ENCODE measurements at places on chromosomes 5 and 9.
A peak's percentile ranks its signal among the peaks of the same experiment; 100 is the strongest.

DNA sequence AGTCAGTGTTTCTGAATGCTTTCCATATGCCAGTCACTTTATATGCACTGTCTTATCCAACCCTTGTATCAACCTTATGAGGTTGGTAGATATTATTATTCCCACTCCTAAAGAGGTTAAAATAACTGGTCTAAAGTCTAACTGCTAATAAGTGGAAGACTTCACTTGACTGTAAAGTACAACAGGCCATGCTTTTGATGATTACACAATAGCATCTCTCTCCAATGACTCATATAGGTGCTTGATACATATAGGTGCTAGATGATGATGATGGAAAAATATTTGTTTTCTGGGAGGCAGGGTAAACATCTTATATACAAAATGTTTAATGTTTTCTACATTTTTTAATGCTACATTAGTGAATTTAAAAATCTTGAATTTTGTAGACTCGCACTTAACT lies 75.9 kb upstream of the NR3C1 start:
- DNase-seq: no peak

- no peak for DNase-seq
Observed at GRCh38 chr9:114288193-114289091, 34.5 kb upstream of the ORM1 start.

DNA sequence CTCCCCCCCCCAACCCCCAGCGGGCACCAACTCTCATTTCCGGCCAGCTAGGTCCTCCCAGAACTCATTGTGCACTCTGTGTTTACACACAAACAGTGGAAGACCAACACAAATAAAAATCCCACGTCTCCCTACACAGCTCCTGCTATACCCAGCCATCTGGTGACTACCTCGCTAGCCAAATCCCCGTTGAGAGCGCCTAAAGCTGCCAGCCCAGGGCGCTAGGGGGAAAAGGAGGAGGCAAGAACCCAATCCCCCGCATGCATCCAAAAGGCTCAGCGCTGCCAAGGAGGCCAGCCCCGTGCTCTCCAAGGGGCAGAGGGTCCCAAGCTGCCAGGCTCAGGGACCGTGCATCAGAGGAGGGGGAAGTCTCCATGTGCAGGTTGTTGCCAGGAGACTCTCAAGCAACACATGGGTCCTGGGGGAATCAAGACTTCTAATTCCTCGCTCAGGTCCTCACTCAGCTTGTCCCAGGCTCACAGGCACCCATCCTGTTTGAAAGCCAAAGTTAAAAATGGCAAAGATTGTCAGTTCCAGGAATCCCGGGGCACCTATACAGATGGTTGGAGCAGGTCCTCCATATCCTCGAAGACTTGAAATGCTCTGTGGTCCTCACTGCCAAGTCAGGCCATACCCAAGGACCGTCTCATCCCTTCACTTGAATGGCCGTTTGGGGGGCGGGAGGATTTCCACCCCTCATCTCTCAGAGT lies 2.7 kb downstream of the ASTN2 start:
- no peak for DNase-seq

DNA sequence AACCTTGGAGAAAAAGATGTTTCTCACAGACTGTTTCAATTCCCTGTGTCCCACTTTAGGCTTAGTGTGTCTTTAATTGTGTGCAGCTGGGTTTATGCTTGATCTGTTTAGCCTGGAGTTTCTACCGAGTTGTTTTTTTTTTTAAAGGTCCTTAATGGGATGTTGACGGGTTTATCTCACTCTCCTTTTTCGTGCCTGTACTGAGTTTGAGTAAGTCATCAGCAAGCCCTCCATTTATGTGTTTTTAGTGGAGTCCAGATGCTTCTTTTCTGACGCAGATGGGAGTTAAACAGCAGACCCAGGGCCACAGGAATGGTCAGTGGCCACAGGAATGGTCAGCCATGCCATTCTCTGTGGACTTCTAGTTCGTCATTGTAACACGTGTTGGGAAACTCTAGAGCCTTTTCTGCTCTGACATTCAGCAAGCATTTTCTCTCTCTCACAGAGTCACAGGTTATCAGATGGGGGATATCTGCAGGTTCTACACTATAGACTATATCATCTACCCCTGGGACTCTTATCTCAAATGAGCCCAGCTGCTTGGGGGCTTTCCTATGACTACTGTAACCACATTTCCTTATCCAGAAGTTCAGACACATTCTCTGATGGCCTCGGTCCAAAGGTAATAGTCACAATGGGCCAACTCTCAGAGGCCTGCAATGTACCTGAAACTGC lies 190.5 kb downstream of the TTLL11 start:
- no peak for DNase-seq

GRCh38 chr5:132474131-132474723 lies 16.3 kb downstream of the IRF1 start:
- no peak for DNase-seq

- no peak for DNase-seq
Observed at GRCh38 chr9:34980181-34980761, 9.3 kb upstream of the DNAJB5 start.

GRCh38 chr5:89597878-89598277 lies 714.9 kb upstream of the MEF2C start:
- DNase-seq: no peak

DNA sequence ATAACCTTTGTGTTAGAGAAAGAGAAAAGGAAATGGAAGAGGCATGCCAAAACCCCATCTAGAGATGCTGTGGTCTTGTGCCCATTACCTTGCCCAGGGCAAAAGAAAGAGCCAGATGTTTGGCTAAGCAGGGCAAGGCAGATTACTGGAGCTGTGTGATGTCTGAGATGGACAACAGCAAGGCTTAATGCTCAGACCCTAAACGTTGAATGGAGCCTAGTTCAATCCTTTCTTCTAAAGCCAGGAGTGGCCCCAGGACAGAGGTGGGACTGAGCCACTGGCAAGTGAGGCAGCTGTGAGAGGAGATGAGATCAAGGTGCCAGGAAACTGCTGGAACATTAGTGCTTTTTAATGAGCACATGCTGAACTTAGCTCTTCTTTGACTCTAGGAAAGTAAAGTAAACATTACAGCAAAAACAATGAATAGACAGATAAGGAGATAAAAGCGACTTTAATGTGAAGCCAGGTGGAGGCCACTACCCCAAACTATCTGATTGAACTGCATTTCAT lies 143.0 kb upstream of the EGFLAM start:
- no peak for DNase-seq

DNA sequence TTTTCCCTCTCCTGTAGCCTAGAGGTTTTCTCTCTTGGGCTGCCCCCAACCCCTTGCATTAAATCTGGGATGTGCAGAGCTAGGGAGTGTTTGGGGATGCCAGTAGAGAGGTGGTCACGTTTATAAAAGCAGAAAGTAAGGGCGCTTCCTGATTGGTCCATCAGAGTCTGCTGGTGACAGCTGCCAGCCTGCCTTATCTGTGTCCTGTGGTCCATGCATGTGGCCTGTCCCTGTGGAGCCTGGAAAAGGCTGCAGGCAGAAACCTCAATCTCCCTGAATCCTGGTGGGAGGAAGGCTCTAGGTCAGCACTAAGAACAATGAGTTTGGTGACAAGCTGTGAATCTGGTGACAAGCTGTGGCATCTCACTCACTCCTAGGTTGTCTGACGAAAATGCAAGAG lies 42.2 kb downstream of the ARHGEF37 start:
- DNase-seq: no peak

DNA sequence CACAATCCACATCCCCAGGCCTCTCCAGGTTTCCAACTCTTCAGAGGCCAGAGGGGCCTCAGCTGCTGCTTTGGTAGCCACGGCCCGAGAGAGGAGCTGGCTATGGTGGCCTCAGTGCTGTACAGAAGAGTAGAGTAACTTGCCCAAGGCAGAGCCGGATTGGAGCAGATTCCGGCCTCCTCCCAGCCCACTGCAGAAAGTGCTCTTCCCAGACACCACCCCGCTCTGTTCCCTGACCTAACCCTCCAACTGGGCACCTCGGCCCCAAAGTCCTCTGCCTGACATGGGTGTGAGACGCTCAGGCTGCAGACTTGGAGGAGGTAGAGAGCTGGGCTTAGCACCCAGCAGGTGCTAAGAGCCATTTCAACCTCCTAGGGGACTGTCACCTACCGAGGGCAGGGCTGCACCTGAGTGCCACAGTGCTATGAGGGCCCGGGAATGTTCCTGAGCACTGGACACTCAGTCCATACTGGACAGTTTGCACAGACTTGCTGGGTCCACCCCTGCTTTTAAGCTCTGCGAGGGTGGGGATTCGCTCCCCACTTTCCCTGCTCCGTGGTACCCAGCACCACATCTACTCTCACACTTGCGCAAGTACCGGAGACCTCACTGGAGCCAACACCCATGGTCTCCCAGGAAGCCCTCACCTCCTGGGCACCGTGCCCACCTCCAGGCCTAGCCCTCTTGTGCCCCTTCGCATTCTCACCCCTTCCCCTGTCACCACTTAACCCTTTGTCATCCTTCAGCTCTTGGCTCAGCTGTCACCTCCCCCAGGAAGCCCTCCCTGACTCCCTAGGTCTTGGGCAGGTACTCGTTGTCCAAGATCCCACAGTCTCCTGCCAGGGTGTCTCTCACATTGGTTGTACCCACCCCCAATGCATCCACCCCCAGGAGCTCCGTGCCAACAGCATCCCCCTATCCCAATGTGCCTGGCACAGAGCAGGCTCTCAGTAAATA lies 49.8 kb downstream of the DBH start:
- DNase-seq: no peak

DNA sequence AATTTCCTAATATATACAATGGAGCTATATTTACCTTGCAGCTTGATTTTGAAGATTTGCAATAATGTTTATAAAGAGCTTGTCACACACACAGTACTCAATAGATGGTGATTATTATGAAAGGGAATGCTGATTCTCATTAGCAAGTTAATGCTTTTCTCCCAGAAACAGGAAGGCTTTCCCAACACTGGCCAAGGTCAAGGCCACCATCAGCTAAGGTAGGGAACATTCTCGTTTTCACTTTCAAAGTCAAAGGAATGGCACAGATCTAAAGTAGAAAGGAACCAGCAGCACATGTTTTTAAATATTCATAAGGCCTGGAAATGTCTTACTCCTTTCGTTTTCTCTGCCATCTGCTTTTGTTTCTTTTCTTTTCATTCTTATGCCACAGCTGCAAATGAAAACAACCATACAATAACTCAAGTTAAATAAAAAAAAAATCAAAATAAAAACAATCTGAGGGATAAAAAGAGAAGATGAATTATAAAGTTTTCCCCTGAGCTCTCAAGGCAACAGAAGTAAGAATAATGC lies 266.8 kb downstream of the CRB2 start:
- DNase-seq: no peak

- DNase-seq: no peak
Observed at GRCh38 chr5:174690271-174690670, 34.1 kb upstream of the MSX2 start.

GRCh38 chr5:148267962-148268361 lies 632 bp upstream of the SPINK13 start:
- no peak for DNase-seq

GRCh38 chr5:29720954-29721353 lies 1472.5 kb upstream of the CDH6 start:
- no peak for DNase-seq

- DNase-seq: no peak
Observed at GRCh38 chr9:134737842-134738580, 96.4 kb downstream of the COL5A1 start.

DNA sequence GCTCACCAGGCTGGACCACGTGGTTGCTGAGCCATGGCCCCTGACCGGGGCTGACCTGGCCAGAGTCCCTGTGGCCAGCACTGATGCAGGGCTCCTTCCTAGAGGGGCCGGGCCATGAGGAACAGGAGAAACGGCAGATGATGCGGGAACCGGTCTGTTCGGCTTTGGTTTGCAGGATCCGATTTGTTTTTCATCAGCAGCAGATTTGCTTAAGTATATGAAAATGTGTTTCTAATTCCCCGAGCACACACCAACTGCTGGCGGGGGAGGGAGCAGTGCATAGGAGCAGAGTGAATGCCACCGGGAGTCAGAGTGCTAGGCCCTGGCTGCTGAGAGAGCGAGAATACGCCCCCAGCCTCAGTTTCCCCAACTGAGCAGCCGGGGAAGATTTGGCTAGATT lies 13.6 kb downstream of the NTNG2 start:
- no peak for DNase-seq

DNA sequence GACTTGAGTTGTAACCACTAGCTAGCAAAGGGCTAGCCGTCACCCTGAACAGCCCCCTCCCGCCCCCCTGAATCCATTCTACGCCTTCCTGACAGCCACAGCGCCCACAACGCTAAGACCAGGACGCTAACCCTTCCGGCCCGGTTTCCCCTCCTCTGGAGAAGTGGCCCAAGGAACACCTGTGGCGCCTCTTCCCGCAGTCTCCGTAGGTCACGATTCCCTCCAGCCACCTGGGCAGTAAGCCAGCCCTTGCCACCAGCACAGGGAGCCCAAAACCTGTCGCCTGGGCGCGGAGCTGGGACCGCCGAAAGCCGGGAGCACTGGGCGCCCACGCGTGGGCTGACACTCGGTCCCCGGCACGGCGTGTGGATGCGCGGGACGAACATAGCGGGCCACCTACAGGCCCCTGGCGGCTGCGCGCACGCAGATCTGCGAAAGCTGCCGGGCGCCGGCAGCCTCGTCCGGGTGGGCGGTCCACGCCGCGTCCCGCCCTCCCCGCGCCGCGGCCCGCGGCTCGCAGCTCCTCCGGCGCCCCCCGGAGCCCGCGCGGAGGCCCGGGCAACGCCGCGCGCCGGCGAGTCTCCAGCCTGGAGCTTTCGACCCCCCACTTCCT lies 596 bp downstream of the IRF1 start:
- no peak for DNase-seq

DNA sequence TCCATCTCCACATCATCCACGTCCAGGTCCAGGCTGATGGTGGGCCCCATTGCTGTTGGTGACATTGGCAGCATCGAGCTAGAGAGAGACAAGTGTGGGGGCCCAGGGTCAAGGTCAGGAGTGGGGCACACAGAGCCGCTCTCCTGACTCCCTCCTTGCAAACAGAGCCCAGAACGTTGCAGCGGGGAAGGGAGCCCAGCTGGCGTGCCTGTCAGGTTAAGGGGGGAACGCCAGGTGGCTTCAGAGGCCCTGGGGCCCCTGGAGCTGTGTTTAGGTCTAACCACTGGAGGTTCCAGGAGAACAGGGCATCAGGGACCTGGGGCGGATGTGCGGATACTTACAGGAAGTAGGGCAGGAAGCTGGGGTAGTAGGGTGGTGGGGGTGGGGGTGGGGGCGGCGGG lies 7.5 kb downstream of the RNF44 start:
- DNase-seq: no peak

GRCh38 chr5:52132053-52132452 lies 655.7 kb upstream of the ITGA1 start:
- no peak for DNase-seq

GRCh38 chr9:109001275-109001676 lies 12.0 kb downstream of the CTNNAL1 start:
- DNase-seq: no peak

GRCh38 chr5:68217047-68217355 lies 1.4 kb downstream of the PIK3R1 start:
- DNase-seq: no peak

- DNase-seq: no peak
Observed at GRCh38 chr5:14063691-14064090, 79.5 kb upstream of the TRIO start.

GRCh38 chr9:127802576-127803443 lies at the start of gene FPGS:
Gene FPGS, plus strand, starts transcription at chr9:127802882. Its CDS starts 43 bp downstream, at chr9:127802925.
- peak; percentile 64 for DNase-seq

DNA sequence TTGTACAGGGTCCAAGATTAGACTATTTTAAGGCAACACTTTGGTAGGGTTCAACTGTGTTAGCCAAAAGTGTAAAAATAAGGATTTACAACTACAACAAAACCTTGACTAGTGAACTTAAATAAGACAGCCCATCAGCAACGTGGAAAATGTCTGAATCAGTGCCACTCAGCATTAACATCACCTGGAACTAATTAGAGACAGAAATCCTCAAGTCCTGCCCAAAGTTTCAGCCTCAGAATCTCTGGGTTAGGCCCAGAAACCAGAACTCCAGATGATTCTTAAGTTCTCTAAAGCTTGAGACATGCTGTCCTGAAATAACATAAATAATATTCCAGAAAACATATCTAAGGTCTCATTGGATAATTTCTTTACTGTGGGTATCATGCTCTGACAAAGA lies 118.6 kb downstream of the SEMA6A start:
- no peak for DNase-seq
